ENCODE measurements at places on chromosomes 13 and 19.

- no peak for DNase-seq
Observed at GRCh38 chr19:51026554-51026831, at the start of gene KLK11. Gene KLK11, minus strand, starts transcription at chr19:51026616. Its CDS starts 985 bp downstream, at chr19:51025631.

- DNase-seq: no peak
Observed at GRCh38 chr13:33711436-33711835, 106.5 kb upstream of the RFC3 start.

GRCh38 chr13:23934520-23934919 lies 37.2 kb upstream of the C1QTNF9B start:
- no peak for DNase-seq

GRCh38 chr13:87981416-87981815 lies 310.2 kb downstream of the SLITRK5 start:
- no peak for DNase-seq

DNA sequence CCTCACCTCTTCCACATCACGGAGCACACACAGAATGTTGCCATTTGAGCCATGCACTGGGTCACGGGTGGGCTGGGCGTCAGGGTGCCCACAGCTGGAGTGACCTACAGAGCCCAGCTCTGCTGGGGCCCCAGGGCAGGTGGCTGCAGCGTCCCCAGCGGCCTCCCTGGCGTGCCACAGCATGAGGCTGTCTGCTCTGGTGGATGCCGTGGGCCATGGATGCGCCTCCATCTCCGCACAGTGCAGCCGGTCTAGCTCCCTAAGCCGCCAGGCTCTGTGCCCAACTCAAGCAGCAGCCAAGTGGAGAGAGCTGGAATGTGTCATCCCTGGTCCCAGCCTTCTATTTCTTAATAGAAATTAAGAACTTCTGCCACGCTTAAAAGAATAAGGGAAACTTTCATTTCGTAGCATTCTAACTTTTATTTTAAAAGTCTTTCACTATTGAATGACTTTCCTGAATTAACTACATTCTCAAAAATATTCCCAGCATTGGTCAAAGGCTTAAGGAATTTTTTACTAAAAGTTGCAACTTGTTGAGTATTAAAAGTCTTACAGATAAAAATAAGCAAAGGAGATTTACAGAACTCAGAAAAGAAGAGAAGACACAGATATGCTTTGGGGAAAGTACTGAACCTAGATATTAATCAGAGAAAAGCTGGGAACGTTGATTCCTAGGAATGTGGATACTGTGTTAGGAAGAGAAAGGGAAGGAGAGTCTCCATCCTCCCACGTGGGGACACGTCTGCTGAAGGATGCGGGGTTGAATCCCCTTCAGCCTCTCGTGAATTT lies 59.3 kb downstream of the ATP11A start:
- no peak for DNase-seq
